Naive thymus-derived CD4-positive, alpha-beta T cell (primary cell): ENCODE measurements at places on chromosomes 1 and 21. TPM values are rescaled to one million over a fixed set of nuclear protein-coding genes. Genes with fewer than 3 reads are reported as not detected.

FNDC10 gene
- polyA plus RNA-seq: 1.6 TPM

CNR2 gene
- 0.17 TPM for polyA plus RNA-seq

PLA2G2A gene
- polyA plus RNA-seq: not detected

UBL4B gene
- not detected for polyA plus RNA-seq

HSD3B2 gene
- not detected for polyA plus RNA-seq

DNA sequence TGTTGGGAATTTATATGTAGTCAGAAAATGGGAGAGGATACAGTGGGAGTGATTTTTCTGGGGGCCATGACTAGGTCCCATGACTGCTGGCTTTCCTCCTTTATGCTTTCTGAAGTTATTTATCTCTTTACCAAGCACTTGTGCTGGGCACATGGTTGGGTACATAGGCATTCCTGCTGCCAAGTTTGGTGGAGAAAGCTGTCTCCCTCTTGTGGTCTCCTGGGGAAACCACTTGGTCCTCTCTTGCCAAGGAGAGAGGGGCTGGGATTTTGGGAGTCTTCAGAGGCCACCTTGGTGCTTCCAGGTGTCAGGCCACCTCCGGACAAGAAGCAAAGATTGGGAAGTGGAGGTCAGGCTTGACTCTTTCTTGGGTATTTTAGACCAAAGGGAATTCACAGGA, 120.2 kb upstream of the KCNE2 start:
- no peak overlapping the region for H3K27ac ChIP-seq
- peak; percentile 25 for DNase-seq
- H3K36me3 ChIP-seq: no peaks in the 10 kb centered on the region

GRCh38 chr21:28590676-28591075, 402.0 kb downstream of the LTN1 start:
- H3K4me1 ChIP-seq: no peaks in the 10 kb centered on the region
- H3K27ac ChIP-seq: no peak overlapping the region
- no peak for DNase-seq
- H3K36me3 ChIP-seq: no peaks in the 10 kb centered on the region
- no peak overlapping the region for H3K4me3 ChIP-seq

- no peaks in the 10 kb centered on the region for H3K27me3 ChIP-seq
- H3K36me3 ChIP-seq: no peaks in the 10 kb centered on the region
- no peak for DNase-seq
- H3K27ac ChIP-seq: peak overlapping the region; percentile 95
- peak overlapping the region; percentile 65 for H3K4me3 ChIP-seq
- H3K4me1 ChIP-seq: peaks cover 47% of the 10 kb centered on the region
These were observed 1.3 kb upstream of the PARK7 start for GRCh38 chr1:7960165-7960564.

- H3K36me3 ChIP-seq: no peaks in the 10 kb centered on the region
- peak; percentile 22 for DNase-seq
- no peak overlapping the region for H3K27ac ChIP-seq
- no peaks in the 10 kb centered on the region for H3K4me1 ChIP-seq
These were observed 26.0 kb upstream of the BCL9 start for GRCh38 chr1:147515045-147515869.

- H3K4me3 ChIP-seq: no peak overlapping the region
- no peak overlapping the region for H3K27ac ChIP-seq
- H3K36me3 ChIP-seq: no peaks in the 10 kb centered on the region
- no peak for DNase-seq
- no peaks in the 10 kb centered on the region for H3K4me1 ChIP-seq
These were observed 84.5 kb upstream of the POU3F1 start for GRCh38 chr1:38131024-38131585.

- no peak overlapping the region for H3K27ac ChIP-seq
- H3K36me3 ChIP-seq: no peaks in the 10 kb centered on the region
- no peaks in the 10 kb centered on the region for H3K27me3 ChIP-seq
- no peak for DNase-seq
- no peaks in the 10 kb centered on the region for H3K4me1 ChIP-seq
These were observed 25.8 kb downstream of the KIF26B start for GRCh38 chr1:245180496-245181157.

GRCh38 chr1:46520063-46520911, 30.7 kb downstream of the DMBX1 start:
- no peak for DNase-seq
- no peaks in the 10 kb centered on the region for H3K27me3 ChIP-seq
- no peaks in the 10 kb centered on the region for H3K4me1 ChIP-seq
- H3K4me3 ChIP-seq: no peak overlapping the region
- no peaks in the 10 kb centered on the region for H3K36me3 ChIP-seq
- H3K27ac ChIP-seq: no peak overlapping the region

DNA sequence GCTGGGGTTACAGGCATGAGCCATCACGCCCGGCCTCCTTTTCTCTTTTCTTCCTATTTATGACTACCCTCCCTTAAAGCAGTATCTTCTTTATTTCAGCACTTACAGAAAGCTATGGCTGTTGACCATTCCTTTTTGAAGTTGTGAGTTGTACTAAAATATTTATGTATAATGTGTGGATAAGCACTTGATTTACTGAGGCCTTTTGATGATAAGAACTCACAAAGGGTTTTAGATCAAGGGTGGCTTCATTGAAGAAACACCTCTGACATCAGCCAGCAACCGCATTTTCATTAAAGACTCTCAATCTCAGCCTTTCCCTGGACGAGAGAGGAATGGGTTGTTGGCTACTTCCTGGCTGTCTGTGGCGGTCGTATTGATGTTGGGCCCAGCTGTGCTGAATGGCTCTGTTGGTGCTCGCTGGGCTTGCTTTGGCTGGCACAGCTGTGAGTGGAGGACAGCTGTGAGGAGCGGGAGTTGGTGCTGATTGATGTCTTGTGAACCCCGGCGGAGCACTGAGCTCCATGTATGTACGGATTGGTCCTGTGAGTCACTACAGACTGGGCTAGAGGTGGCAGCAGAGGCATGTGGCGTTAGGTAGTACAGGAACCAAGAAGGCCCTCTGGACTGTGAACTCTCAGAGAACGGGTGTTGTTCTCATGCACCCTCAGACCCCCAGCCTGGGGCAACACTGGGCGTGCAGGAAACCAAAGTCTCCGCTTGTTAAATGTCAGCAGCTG, 208.8 kb downstream of the KIF26B start:
- no peaks in the 10 kb centered on the region for H3K4me1 ChIP-seq
- no peak overlapping the region for H3K27ac ChIP-seq
- no peak for DNase-seq

GRCh38 chr1:223411309-223411708, 18.1 kb downstream of the CCDC185 start:
- no peak overlapping the region for H3K27ac ChIP-seq
- H3K36me3 ChIP-seq: no peaks in the 10 kb centered on the region
- DNase-seq: no peak
- H3K27me3 ChIP-seq: no peaks in the 10 kb centered on the region
- no peak overlapping the region for H3K4me3 ChIP-seq

- no peaks in the 10 kb centered on the region for H3K27me3 ChIP-seq
- no peak for DNase-seq
- no peaks in the 10 kb centered on the region for H3K36me3 ChIP-seq
- H3K4me3 ChIP-seq: no peak overlapping the region
These were observed 106.7 kb downstream of the SETD4 start for GRCh38 chr21:35953597-35953996.

GRCh38 chr1:188137221-188137620, 1308.5 kb downstream of the PLA2G4A start:
- no peaks in the 10 kb centered on the region for H3K4me1 ChIP-seq
- H3K36me3 ChIP-seq: no peaks in the 10 kb centered on the region
- no peaks in the 10 kb centered on the region for H3K27me3 ChIP-seq
- no peak overlapping the region for H3K4me3 ChIP-seq

DNA sequence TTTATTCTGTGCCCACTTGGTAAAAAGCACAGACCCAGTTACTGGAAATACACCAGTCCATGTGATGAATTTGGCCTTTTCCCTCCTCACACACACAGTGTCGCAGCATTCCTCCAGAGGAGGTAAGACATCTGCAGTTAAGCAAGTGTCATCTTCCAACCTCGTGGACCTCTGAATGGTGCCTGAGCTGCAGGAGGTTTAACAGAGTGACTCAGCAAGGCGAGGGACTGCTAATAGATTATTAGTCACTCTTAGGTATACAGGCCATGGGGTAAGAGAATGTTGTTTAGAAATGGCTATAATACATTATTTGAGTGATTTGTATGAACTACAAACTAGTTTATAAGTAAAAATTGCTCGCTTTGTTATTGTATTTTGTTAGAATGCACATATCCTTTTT, 8.6 kb upstream of the LRRC8B start:
- H3K27me3 ChIP-seq: no peaks in the 10 kb centered on the region
- H3K36me3 ChIP-seq: no peaks in the 10 kb centered on the region
- DNase-seq: no peak
- H3K27ac ChIP-seq: no peak overlapping the region
- H3K4me1 ChIP-seq: no peaks in the 10 kb centered on the region
- no peak overlapping the region for H3K4me3 ChIP-seq

GRCh38 chr1:87141556-87141955, 187.1 kb upstream of the LMO4 start:
- H3K4me1 ChIP-seq: no peaks in the 10 kb centered on the region
- H3K27ac ChIP-seq: no peak overlapping the region
- H3K27me3 ChIP-seq: no peaks in the 10 kb centered on the region
- H3K36me3 ChIP-seq: no peaks in the 10 kb centered on the region
- no peak overlapping the region for H3K4me3 ChIP-seq
- no peak for DNase-seq

DNA sequence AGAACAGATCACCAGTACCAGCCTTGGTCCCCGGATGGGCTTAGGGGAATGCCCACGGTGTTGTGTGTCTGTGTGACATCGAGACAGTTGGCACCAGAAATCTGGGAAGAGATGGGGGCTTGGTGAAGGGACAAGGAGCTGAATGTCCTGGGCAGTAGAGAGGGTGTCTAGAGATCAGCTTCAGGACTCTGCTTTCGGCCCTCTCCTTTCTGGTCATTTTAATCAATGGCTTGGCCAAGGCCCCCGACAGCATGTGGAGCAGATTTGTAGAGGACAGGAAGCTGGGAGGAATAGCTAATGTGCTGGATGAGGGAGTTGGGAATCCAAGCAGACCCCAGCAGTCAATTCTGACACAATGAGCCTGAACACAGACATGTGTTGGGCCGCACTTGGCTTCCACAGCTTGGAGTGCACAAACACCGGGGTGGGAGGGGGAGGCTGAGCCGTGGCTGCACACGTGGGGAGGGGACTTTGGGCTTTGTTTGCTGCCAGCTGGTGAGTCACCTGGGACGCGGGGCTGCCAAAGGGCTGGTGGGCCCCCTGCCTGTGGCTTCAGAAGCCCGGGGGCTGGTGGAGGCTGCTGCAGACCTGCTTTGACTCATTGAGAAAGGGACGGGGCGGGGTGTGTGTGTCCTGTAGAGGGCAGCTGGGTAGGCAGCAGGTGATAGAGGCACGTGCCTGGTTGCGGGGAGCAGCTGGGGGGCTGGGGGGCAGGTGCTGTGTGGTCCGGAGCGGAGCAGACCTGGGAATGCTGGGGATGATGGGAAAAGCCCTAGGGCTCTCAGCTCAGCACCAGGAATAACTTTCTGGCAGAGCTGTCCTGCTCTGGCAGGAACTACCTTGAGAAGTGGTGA, 20.9 kb downstream of the SLC1A7 start:
- no peaks in the 10 kb centered on the region for H3K27me3 ChIP-seq
- H3K4me1 ChIP-seq: no peaks in the 10 kb centered on the region
- no peak overlapping the region for H3K4me3 ChIP-seq

GRCh38 chr1:239458144-239458500, 71.8 kb downstream of the CHRM3 start:
- H3K4me3 ChIP-seq: no peak overlapping the region
- H3K4me1 ChIP-seq: no peaks in the 10 kb centered on the region
- no peak overlapping the region for H3K27ac ChIP-seq
- H3K27me3 ChIP-seq: no peaks in the 10 kb centered on the region

DNA sequence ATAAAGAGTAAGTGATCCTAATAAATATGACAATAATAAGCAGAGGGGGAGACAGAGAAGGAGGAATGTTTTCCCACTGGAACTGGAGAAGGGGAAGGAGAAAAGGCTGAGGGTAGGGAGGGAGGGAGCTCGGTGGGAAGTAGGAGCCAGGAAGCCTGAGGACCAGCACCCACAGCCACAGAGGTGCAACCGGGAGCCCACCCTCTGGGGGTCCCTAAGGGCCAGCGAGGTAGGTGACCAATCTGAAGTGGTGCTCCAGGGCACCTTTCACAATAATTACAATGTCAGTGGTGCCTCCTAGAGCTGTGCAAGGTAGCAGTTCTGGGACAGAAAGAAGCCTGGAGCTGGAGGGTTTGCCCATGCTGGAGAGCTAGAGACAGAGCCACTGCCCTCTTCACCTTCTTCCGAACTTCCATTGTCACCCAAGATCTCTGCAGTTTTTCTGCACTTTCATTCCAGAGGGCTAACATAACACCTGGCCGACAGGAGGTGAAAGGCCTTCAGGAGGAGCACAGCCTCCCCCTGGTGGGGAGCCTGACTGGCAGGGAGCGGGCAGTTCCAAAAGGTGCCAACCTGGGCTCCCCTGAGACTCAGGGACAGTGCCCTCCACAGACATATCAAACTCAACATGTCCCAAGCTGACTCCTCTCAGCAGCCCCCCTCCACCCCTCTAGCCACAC, 4.1 kb upstream of the AHCYL1 start:
- H3K27me3 ChIP-seq: no peaks in the 10 kb centered on the region
- H3K36me3 ChIP-seq: no peaks in the 10 kb centered on the region
- no peak for DNase-seq
- H3K4me1 ChIP-seq: peaks cover 8% of the 10 kb centered on the region

- H3K4me3 ChIP-seq: peak overlapping the region; percentile 83
- H3K27me3 ChIP-seq: no peaks in the 10 kb centered on the region
- H3K27ac ChIP-seq: peak overlapping the region; percentile 82
These were observed 1.2 kb downstream of the LRIG2 start for GRCh38 chr1:113074237-113074636.

DNA sequence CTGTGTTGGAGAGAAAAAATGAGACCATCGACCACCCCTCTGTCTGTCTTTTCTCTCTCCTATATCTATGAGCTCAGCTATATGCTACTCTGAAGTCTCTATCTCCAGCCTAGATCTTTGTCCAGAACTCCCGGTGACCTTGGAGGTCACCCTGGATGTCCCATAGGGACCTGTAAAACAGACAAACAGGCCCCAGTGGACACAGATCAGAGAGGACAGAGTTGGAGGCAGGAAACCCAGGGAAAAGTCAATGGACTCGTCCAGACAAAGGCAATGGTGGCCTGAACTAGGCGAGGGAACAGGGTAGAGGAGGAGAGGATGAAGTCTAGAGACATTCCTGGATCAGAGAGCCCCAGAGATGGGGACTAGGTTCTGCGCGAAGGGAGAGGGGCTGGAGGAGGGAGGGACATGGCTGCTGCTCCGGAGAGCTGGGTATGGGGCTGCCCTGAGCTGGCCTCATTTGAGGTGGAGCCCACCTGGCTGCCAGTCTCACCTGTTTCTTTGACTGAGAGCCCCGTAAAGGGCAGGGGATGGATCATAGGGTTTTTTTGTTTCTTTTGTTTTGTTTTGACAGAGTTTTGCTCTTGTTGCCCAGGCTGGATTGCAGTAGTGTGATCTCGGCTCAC, 10.6 kb upstream of the MARCKSL1 start:
- H3K36me3 ChIP-seq: no peaks in the 10 kb centered on the region
- H3K27me3 ChIP-seq: no peaks in the 10 kb centered on the region
- no peak overlapping the region for H3K27ac ChIP-seq
- H3K4me1 ChIP-seq: peaks cover 15% of the 10 kb centered on the region
- H3K4me3 ChIP-seq: no peak overlapping the region
- DNase-seq: no peak

DNA sequence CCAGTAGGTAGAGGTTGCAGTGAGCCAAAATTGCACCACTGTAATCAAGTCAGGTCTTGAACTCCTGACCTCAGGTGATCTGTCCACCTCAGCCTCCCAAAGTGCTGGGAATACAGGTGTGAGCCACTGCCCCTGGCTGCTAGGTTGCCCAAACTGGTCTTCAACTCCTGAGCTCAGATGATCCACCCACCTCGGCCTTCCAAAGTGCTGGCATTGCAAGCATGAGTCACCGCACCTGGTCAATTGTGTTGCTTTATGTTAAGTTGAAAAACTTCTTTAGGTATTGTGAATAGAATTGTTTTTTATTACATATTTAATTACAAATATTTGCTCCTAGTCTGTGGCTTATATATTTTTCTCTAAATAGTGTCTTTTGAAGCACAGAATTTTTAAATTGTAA, 80.5 kb downstream of the PRKAB2 start:
- H3K27ac ChIP-seq: no peak overlapping the region
- H3K4me1 ChIP-seq: no peaks in the 10 kb centered on the region
